Left ventricle myocardium superior (tissue), 1 donor: ENCODE measurements at places on chromosomes 1 and 21.

DNA sequence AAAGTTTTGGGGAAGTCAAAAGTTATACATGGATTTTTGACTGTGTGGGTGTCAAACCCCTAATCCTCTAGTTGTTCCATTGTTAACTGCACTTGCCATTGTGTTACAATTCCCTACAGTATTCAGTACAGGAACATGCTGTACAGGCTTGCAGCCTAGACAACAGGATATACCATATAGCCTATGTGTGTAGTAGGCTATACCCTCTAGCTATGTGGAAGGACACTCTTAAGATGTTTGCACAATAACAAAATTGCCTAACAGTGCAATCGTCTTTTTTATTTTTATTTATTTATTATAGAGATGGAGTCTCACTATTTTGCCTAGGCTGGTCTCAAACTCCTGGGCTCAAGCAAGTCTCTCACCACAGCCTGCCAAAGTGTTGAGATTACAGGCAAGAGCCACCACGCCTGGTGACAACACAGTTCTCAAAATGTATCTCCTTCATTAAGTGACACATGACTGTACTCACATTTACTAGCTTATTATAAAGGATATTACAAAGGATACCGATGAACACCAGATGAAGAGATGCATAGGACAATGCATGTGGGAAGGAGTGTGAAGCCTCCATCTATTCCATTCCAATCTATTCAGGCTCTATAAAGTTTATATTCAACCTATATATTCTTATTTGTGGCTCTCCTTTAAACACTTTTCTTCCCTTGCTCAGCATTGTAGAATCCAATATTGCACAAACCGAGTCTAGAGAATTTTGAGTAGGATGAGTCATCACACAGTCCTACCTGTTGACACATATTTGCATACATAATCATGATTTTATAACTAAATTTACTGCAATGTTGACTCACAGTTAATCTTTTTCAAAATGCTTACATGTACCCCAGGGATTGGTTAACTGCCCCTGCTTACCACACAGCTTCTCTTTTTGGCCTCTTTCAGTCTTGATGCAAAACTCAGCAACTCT is 28.4 kb upstream of the CEP350 start:
- DNase-seq, result no peak

DNA sequence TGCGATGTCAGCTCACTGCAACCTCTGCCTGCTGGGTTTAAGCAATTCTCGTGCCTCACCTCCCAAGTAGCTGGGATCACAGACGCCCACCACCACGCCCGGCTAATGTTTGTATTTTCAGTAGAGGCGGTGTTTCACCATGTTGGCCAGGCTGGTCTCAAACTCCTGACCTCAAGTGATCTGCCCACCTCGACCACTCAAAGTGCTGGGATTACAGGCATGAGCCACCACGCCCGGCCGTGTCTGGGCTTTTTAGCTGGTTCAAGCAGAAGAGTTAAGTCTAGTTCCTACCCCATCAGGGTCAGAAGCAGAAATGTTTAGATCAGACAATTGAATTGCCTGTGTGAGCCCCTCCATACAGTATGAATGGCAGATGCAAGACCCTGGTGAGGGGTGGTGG is 27.7 kb upstream of the RIPK4 start:
- no peak for DNase-seq

DNA sequence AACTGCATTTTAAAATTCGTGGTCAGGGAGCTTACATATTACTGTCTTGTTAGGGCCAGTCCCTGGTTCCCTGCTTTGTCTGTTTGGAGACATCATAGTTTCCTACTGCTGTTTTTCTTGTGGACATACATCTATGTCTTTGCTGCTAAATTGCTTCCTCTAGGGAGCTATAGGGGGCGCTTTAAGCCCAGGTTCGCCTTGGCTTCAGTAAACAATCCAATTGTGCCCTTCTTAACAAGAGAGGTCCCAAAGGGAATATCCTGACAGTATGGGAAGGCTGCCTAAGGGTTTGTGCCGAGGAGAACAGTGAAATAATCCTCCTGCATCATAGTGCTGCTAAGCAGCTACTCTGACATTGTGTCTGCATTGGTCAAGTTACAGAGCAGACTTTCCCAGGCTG is 112.5 kb downstream of the USH2A start:
- DNase-seq, result no peak

DNA sequence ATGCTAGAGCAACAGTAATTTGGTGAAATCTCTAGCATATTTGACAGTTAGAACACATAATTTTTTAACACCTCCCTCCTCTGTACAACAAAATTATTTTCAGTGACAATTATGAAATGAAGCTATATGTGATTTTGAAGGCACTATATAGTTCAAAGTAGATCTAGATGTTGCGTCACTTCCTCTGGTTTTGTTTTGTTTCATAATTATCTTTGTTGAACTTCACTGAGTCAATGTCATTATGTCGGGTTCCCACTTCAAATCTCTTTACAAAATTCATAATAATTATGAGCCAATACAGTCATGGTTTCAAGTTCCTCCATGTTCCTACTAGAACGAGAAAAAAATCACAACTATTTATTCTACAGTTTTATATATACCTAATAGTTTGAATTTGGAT is 254.8 kb upstream of the PLXNA2 start:
- DNase-seq, result no peak

- no peak for DNase-seq
These were observed at the start of gene THEM5 for GRCh38 chr1:151853411-151853943. Gene THEM5 (minus strand): TSS chr1:151853712. CDS start chr1:151853565, 147 bp downstream.

DNA sequence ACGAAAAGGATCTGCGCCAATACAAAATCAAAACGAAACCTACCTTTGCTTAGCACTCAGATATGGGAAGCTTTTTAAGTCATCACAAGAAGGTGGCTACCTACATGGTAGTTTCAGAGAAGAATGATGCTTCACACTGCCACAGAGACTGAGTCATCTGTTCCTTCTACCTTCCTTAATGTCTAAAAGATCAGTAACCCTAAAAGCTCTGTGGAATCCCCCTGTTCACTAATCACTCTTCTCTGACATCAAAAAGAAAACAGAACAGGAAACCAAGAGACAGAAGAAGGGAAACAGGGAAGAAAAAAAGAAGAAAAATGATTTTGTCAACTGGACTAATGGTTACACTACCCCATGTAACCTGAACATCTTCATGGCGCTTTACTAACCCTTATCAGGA is 177.2 kb downstream of the SMYD3 start:
- no peak for DNase-seq

DNA sequence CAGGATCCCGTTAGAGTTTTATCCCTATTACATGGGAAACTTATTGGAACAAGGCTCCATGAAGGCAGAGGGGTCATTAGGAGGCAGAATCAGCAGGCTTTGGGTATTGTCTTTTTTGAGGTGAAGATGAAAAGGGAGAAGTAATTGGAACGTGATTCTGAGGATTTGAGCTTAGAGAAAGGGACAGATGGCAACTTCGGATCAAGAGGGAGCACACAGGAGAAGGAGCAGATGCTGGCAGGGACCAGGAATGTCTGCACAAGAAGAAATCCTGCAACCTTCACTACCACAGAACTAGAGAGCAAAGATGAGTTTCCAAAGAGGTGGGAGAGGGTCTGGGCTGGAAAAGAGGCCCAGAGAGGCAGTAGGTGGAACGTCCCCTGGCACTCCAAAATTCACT is 202.8 kb downstream of the RRAGC start:
- DNase-seq, result no peak

GRCh38 chr1:176193023-176193422 is 14.1 kb downstream of the COP1 start:
- DNase-seq, result no peak

GRCh38 chr1:36359911-36360550 is 25.7 kb downstream of the STK40 start:
- DNase-seq, result no peak

- no peak for DNase-seq
These were observed 63.1 kb downstream of the ZNF281 start for GRCh38 chr1:200346700-200347099.

DNA sequence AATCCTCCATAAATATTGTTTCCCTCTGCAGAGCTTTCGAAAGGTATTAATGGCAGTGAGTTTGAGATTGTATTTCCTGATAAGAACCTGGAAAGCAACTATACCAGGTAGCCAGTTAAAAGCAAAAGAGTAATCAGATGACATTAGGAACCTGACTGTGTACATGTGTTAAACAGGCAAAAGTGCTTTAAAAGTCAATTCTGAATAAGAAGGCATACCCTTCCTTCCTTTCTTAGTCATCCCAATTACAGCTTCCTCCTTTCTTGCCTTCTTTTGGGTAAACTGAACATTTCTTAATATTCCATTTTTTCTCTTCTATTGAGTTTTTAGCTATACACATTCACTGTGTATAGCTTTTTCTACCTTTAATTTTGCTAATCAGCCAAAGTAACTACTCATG is 144.7 kb downstream of the ZNF281 start:
- no peak for DNase-seq

DNA sequence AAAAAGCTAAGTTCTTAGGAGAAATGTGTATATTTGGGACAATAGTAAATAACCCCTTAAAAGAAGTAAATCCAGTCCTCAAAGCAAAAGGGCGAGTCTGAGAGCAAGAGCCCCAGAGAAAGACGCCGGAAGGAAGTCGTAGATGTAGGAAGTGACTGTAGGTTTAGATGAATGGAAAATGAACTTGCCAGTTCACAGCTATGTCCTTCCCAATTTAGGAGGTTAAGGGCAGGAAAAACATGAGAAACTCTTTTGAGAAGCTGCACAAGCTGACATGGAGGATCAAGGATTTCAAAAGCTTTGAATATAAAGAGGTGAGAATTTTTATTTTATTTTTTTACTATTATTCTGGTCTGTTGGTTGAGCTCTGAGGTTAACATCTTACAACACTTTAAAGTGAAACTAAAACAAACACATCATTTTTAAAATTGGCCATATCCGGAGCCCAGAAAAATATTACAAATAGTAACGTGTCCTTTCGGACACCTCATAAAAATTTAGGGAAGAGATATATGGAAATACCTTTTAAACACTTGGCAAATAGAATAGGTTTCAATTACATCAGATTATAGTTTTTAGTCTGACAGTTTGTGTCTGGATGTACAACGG is 1178.6 kb downstream of the MRPL39 start:
- DNase-seq, result no peak

- peak; percentile 59 for DNase-seq
These were observed 151.2 kb downstream of the DMRTA2 start for GRCh38 chr1:50271968-50272578.

GRCh38 chr1:116265931-116266863 is 106.8 kb upstream of the ATP1A1 start:
- DNase-seq, result no peak

DNA sequence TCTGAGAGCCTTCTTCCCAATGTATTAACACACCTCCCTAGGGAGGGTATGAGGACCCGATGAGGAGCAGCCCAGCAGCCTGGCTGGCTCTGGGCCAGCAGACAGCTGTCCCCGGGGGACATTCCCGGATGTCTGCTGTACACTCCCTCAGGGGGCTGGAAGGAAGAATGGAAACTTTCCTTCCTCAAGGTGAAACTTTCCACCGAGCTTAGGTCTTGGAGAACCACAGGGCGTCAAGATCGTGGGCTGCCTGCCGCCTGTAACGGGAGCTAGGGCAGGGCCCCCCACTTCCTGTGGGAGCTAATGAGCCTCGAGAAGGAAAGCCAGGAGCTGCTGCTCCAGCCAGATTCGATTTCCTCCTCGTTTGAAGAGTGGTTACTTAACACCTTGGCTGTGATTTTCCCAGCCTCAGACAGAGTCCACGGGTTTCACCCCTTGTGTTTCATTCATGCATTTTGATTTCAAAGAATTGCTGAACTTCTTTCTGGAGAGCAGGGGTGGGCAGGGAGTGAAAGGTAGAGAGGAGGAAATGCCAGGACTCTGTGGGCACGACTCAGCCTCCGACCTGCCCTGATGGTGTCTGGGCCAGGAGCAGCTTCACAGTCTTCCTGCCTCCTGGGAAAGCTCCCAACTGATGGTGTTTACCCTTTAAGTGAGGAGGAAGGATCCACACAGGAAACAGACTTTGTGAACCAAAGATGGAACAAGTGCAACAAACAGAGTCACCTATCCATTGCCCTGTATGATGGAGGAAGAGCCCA is 29.7 kb downstream of the UBE2T start:
- DNase-seq, result no peak

DNA sequence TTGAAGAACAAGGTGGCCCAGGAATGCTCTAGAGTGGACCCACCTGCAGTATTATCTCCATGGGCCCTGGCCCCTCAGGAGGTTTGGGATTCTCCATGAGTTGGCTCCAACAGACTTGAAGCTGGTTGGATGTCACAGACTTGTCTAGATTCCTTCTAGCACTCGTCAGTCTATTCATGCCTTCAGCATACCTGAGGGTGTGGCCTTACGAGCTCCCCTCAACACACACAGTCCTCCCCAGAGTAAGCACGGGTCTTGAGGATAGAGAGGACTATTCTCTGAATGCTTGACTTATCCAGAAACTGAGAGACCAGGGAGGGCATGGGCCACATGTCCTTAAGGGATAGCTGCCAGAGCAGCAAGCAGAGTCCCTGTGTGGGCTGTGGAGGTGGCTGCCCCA is 45.9 kb upstream of the COL6A1 start:
- DNase-seq, result no peak

- DNase-seq, result no peak
These were observed 385.5 kb downstream of the SIPA1L2 start for GRCh38 chr1:232244426-232244825.

GRCh38 chr1:10541286-10541685 is 66.5 kb downstream of the PEX14 start:
- DNase-seq, result no peak

DNA sequence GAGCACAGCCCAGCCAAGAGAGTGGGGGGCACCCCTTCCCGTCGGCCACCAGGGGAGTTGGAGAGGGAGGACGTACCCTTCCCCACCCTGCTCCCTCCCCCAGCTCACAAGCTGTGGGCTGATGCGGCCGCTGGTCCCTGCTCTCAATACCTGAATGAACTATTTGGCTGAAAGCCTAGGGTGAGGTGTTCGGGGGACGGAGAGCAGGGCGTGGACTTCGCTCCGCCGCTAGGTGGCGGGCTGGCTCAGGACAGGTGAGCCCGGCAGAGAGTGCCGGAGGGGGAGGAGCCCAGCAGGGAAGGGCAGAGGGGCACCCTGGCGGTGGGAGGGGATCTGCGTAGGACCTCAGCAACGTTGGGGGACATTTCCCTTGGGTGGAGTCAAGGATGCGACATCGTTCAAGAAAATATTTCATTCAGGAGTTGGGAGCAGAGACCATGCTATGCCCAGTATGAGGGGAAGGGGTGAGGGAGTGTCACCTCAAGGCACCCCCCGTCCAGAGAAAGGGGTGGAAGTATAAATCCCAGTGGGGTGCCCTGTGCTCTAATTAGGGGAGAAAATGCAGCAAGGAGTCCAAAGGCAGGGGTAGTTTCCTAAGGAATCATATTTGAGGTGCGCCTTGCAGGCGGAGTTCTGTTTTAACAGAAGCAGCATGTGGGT is 12.0 kb upstream of the RHBG start:
- DNase-seq, result peak; percentile 45
